ENCODE measurements at places on chromosomes 6 and 20.
A peak's percentile ranks its signal among the peaks of the same experiment; 100 is the strongest.

DNA sequence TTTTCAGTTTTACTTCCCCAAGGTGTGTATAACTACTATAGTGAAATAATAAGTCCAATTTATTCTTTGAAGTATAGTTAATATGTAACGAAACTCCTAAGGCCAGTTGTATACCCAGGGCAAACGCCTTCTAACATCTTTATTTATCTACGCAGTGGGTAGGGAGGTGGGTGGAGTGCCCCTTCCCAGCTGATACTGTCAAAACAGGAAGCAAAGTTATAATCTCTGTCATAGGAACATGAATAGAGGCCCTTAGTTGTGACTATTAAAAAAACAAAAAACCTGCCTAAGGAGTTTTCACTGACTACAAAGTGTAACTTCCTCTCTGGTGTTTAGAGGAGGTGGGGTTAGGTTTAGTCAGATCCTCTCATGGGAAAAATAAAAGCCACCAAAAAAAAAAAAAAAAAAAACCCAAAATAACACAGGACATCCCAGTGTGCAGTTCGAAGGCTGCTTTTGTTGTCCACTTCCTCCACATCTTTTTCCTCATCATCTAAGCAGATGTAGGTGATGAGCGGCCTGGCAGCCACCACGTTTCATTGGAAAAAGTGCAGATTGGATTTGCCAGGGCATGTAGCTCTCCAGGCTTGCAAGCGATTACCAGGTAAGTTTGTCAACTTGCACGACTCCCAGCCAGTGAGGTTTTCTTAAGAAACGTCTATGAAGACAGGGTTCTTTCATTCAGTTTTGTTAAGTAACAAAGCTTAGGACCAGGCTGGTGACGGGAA lies 58.7 kb downstream of the UTRN start:
- no peak for DNase-seq

DNA sequence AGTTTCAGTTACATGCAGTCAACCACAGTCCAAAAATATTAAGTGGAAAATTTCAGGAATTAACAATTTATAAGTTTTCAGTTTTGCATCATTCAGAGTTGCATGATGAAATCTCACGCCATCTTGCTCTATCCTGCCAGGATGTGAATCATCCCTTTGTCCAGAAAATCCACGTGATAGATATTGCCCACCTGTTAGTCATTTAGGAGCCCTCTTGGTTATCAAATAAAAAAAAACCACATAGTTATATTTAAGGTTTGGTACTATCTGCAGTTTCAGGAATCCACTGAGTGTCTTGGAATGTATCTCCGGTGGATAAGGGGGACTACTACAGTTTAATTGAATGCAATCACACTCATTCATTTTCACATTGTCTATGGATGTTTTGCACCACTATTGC lies 1249.0 kb upstream of the CITED2 start:
- peak; percentile 92 for DNase-seq

DNA sequence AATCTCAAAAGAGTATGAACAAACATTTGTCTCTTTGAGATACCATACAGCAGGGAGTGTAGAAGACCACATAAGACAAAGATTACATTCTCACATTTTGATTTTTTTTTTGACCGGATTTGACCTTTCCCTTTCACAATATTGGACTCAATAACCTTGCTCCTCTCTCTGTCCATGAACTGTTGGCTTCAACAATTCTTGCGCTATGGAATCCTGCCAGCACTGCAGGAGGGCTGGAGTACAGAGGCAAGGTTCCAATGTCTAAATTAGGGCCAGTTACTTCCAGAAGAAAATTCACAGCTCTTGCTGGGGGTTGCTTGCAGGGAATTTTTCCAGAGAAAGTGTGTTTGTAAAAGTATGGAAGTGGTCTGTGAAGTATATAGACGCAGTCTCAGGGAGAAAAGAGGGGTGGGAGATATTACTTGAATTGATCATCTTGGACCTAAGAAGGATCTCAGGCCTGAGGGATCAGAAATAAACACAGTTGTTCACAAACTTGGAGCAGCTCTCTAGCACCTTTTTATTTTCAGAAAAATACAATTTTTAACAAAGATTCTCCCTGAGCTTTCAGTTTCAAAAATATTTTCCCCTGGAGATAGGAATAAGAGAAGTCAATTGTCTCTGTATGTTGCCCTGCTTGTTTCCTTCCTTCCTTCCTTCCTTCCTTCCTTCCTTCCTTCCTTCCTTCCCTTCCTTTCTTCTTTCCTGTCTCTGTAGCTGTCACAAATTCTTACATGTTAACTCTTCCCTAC lies 765.9 kb downstream of the BCKDHB start:
- peak; percentile 83 for DNase-seq

DNA sequence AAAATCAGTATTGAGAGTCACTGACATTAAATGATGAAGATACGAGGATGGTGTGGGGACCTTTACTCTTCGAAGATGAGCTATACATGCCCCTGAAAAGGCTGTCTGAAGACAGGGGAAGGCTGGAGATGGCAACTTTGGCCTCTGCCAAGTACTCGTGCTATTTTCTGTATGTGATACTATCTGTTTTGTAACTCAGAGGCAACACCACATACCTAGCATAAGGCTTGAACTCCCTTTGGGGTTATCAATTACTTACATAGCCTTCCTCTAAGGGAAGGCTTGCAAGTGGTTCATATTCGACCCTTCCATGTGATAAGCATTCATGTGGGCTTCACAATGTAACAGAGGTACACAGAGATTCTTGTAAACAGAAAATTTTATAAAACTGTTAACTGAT lies 68.7 kb upstream of the FBXO30 start:
- no peak for DNase-seq

DNA sequence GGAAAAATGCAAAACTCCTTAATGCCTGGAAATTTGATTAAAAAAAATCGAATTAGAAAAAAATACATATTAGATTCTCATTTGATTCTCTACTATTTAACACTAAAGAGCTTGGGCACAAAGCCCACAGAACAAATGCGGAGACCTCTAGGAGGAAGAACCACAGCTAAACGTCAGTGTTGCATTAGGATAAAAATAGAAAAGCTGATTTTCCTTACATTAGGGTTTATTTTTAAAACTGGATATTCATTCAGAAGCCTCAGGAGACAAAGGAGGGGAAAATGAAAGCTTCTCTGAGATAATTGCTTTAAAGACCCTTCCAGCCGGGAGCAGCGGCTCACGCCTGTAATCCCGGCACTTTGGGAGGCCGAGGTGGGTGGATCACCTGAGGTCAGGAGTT lies 77.3 kb downstream of the ECT2L start:
- DNase-seq = no peak

- no peak for DNase-seq
Measured at GRCh38 chr6:169859401-169859977, 108.1 kb downstream of the ERMARD start.

All from fibroblast of skin of scalp (primary cell).